GM12891 (cell line): ENCODE measurements at places on chromosomes 6 and 20.

DNA sequence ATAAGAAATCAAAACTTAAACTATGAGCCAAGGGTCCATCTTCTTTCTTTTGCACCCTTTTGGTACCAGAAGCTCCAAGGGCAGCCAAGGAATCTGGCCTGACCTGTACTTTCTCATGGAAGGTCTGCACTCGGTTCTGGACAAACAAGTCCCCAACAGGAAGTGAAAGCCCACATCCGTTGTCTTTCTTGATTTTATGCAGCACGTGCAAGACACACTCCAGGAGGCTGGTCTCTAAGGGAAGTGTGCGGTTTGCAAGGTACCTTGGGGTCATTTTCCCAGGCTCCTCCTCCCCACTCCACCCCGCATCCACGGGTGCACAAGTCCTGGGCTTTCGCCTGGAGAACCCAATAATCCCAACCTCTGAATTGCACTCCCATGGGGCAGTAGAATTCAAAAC, 101.9 kb downstream of the NFATC2 start:
- peak; percentile 35 for DNase-seq

- no peak for DNase-seq
These were observed 22.7 kb upstream of the NTSR1 start for GRCh38 chr20:62685781-62686555.

- DNase-seq = peak; percentile 47
These were observed 133.5 kb downstream of the TBC1D7 start for GRCh38 chr6:13194852-13195251.

DNA sequence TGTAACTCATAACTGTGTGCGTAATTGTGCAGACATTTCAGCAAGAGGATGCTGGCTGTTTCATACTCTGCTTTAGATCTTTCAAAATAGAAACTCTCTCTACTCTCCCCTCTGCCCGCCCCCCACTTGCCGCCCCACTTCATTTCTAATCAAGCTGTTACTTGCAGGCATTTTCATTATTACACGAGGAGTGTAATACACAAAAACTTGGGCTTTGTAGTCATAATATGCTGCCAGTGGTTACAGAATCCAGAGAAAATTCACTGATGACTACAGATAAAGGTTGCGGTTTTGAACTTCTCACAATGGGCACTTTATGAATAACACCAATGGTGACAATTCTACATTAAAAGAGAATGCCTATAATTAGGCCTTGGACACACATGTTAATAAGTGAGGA, 194.0 kb upstream of the POU3F2 start:
- DNase-seq = no peak

DNA sequence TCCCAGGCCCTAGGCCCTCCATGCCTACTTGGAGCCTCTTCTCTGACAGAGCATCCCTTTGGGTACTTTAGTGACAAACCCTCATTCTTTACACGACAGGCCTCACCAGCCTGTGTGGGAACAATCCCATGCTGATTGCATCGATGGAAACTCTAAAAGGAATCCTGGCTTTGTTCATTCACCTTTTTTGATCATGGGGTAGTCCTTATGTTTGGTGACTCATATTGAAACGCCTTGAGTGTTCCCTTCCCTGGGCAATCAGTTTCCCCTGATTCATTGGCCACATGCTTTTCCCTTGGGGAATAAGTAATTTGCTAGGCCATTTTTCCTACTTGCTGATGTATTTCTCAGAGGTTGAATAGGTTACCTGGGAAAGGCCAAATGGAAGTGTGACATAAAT, 14.7 kb upstream of the TNFAIP3 start:
- no peak for DNase-seq

- no peak for DNase-seq
These were observed 41.4 kb downstream of the PHACTR3 start for GRCh38 chr20:59645761-59646171.

DNA sequence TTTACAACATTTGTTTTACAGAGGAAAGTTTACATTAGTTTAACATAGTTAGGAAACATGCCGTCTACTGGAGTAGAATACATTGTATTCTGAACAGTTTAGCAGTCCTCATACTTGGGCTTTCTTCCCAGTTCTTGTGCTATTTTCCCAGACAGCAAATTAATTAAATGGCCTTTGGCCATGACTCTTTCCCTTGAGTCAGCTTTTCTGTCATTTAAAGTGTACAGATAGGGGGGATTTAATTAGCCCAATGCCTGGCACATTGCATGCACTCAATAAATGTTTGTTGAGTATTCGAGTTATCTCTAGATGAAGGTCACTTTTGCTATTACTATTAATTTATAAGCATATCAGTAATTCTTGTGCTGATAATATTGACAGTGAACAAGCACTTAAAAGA, 1.6 kb downstream of the TMEM244 start:
- DNase-seq = no peak

DNA sequence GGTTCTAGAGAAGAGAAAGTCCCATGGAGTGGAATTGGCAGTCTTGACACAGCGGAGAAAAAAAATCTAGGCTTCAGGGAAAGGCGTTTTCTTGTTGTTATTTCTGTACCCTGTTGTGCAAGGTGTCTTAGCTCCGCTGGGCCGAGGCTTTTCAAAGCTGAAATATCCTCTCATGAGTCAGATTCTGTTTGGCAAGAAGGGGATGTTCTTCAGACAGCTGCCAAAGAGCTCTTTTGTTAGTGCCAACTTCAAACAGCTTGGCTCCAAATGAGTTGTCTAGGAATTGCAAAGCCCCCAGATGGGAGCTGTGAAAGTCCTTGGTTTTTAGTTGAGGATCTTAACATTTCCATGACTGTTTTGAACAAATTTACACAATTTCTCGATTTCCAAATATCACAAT, 45.6 kb downstream of the LRRN4 start:
- DNase-seq = no peak

DNA sequence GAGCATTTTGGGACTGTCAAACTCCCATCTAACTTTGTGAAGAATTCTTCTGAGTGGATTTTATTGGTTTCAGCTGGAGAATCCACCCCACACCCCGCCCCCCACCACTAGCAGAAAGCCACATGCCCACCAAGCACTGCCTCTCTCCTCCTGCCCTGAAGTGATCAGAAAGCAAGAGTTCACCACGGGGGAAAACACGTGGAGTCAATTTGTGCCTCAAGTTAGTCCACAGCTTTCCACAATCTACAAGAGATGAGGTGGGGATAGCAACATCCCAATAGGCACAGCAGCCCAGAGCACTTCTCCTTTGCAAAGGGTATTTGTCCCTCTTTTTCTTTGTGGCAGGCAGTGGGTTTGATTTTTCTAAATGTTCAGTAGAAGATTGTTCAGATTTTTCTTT, 177.3 kb upstream of the NT5E start:
- DNase-seq = no peak

GRCh38 chr6:54315656-54316055, 7.4 kb downstream of the TINAG start:
- DNase-seq = no peak

GRCh38 chr20:7257692-7258466, 490.4 kb downstream of the BMP2 start:
- no peak for DNase-seq

GRCh38 chr6:25107218-25107617, 171.5 kb upstream of the RIPOR2 start:
- DNase-seq = no peak

DNA sequence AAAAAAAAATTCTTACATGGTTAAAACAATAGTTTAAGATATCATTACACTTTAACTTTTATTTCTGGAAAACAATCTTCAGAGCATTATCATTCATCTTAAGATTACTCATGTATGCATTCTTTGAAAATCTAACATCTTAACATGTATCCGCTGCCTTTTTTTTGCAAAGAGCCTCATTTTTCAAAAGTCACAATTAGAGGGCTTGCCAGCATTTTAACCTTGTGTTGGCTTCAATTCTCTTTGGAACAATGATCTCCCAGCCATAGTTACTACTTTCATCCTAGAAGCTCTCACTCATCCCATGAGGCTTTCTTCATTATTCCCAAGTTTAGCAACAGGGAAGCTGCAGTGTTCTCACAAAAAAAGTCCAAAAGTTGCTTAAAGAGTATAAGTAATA, 330.8 kb downstream of the BCKDHB start:
- no peak for DNase-seq

GRCh38 chr6:35213824-35214756, at the start of gene SCUBE3:
Gene SCUBE3 (plus strand): TSS chr6:35213956. CDS start chr6:35214419, 463 bp downstream.
- DNase-seq = peak; percentile 70

GRCh38 chr6:66897576-66897975, 1190.5 kb upstream of the EYS start:
- no peak for DNase-seq

DNA sequence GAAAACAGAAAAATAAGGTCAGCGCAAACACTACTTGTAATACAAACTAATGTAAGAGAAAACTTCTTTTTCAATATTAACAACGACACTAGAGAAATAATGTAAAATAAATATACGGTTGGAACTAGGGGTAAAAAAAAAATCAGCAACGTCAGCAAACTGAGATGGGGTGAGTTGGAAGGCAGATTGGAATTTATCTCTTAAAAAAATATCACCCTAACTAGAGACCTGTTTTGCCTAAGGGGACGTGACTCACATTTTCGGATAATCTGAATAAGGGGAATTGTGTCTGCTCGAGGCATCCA, 705 bp upstream of the UTRN start:
- DNase-seq = no peak

DNA sequence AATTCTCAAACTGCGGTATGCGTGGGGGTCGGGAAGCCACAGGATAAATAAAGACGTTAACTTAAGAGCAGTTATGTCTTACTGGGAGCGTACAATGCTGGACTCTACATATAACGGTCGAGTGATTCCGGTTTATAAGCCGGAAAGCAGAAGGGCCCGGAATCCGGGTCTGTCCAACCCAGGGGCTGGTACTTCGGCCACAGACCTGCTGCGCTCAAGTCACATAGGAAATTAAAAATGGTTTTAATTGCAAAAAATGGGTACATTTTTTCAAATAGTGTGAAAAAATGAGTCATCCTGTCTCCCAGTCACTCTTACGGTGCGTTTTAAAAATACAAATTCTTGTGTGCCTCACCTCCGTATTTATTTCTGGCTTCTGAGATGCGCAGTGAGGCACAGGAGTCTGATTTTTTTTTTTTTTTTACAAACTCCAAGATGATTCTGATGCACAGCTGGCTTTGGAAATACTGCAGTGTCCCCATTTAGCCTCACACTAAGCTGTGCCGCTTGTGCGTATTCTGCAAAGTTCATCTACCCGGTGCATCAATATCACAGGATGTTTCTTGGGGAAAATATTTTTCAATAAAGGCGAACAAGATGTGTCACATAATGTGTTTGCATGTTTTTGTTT, 1.0 kb downstream of the PCIF1 start:
- no peak for DNase-seq

DNA sequence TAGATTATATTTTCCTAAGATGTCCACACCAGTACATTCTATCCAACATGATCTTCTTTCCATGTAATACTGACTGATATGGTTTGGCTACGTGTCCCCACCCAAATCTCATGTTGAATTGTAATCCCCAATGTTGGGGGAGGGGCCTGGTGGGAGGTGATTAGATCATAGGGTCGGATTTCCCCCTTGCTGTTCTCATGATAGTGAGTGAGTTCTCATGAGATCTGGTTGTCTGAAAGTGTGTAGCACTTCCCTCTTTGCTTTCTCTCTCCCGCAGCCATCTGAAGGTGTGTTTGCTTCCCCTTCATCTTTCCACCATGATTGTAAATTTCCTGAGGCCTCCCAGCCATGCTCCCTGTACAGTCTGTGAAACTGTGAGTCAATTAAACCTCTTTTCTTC, 12.2 kb upstream of the HBS1L start:
- no peak for DNase-seq

DNA sequence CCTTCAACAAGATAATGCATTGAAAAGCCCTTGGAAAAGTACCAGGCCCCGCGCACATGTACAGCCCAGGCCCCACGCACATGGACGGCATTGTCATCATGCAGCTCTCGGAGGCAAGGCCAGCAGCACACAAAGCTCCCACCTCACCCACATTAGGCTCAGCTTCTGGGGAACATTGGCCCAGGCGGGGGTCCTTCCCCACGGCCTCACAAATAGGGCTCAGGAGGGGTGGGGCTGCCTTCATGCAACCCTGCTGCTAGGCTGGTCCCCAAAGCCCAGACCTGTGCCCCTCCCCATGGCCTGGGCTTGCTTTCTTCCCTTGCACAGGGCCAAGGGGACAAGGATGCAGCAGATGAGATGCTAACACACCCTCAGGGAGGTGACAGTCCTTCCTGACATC, 26.7 kb downstream of the NPEPL1 start:
- DNase-seq = no peak

- DNase-seq = no peak
These were observed 802.1 kb upstream of the FLRT3 start for GRCh38 chr20:15139522-15139921.

DNA sequence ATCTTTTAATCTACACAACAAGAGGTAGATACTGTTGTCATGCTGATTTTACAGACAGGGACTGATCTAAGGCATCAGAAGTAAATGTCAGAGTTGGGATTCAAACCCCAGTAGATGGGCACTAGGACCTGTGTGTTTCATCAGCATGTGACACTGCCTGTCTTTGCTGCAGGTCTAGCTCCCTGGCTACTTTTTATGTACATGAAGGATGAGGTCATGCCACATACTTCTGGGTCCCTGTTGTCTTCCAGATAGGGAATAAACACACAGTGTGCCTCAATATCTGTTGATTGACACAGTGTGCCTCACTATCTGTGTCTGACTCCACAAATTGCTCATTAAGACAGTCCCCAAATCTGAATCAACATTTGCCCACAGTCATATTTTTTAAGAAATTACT, 106.9 kb downstream of the TFAP2B start:
- no peak for DNase-seq

DNA sequence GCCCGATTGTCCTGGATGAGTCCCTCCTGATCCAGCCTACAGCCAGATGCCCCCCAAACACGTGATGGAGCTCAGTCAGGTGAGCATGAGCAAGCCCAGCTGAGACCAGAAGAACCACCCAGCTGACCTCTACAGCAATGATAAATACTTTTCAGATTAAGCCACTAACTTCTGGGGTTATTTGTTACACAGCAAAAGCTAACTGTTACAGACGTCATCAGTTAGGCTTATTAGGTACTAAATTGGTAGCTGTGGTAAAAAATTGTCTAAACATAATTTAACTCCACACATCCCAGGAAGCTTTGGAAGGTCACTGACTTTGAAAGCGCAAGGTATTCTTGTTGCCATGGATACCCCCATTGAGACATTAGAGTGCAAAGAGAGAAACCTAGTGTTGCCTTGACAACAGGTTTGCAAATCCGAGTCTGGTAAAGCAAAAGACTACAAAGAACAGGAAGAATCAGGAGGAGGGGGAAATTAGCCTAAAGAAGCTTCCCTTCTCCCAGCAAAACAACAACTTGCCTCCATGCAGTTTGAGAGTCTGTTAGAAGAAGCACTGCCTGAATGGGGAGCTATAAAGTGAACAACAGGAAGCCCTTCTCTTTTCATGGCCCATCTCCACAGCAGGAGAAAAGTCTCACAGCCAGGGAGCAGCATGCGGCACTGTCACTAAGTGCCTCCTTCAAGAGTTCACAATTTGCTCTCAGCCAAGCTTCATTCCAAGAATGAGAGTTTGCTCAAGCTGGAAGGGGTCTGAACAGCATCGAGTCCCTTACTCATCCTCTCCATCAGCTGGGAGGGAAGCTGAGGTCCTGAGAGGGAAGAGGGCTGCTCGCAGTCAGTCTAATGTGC, 41.7 kb upstream of the ZNF831 start:
- no peak for DNase-seq

GRCh38 chr20:48898210-48898609, 23.3 kb upstream of the ARFGEF2 start:
- DNase-seq = no peak
